Karpas-422 (cell line): ENCODE measurements at places on chromosomes 2 and 18.

DNA sequence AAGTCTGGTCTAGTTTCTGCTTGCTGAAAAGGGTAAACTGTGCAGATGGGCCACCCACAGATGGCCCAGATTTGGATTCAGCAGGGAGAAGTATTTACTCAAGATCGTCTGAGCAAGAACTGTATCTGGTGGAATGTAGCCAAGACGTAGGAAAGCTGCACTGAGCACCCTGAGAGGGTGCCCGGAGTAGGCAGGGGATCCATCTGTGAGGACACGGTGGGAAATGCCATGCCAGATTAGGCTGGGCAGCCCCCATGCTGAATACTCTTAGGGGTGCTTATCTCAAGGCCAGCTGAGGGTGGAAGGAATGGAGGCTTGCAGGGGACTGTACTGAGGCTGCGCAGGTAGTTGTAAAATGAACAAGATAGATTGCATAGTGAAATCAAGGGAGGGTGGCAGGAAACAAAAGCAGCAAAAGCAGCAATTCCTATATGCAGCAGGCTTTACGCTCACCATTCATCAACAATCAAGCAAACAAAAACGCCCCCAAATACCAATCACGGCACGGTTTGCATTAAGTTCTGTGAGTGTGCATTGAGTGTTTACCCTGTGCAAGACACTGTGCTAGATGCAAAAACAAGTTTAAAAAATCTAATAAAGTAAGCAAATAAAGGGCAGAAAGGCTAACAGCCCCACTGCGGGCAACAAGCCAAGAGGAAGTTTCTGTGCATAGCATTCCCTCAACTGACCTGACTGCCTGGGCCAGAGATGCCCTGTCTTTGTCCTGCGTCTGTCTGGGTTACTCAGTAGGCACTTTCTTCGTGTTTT is 32.2 kb upstream of the LPIN2 start:
- DNase-seq: no peak

DNA sequence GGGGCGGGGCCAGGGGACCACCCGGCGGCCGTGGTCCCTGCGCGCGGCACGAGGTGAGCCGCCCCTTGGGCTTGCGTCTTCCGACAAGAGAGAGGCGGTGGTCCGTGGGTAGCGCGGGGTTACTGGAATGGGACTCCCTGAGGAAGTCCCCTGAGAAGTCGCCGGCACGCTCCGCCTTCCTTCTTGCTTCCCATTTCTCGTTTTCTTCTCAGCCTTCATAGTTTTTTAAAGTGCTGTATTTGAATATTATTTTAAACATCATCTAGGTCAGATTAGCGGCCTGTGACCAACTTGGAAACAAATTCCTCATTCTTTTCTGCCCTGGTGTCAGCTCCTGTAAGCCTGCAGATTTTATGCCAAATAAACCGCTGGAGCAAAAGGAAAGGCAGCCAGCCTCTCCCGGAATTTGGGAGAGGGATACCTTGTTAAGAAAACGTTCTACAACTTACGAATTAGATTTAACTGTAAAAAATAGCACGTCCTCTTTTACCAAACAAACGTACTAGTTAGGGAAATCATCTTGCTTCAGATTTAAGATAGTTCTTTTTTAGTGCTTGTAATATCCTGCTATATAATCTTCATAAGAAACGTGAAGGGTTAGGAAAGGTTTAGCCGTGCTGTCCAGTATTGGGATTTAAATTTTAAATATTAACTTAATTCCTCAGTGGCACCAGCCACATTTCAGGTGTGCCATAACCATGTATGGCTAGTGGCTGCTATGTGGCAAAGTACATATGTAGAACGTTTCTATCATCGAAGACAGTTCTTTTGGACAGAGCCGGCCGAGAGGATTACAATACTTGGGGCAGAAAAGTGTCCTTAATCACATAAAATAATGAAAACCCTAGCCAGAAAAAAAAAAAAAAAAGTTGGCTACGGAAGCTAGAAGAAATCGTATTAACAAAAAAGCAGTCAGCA is 628 bp upstream of the PTPN2 start:
- DNase-seq: peak; percentile 96

DNA sequence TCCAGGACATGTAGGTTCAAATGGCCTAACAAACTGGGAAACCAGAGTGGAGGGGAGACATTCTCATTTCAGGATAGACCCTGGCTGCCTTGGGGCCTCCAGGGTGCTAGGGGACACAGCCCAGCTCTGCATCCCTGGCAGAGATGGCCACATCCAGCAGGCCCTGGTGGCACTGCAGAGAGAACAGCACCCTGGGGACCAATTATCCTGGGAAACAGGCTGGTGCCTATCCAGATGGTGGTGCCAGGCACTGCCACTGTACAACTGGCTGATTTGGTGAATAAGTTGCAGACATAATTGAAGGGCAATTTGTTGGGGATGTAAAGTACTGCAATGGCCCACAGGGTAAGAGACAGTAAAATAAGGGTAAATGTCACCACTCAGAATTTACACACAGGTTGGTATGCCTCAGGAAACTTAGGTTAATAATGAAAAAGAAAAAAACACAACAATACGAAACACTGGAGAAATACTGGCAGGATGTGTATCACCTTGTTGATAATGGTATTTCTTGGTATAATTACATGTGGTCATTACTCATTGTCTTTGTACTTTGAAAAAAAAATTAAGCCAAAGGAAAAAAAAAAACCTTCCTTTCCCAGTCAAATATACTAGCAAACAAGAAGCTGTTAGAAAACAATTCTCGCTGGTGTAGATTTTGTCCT is 12.8 kb upstream of the SFTPB start:
- no peak for DNase-seq

GRCh38 chr2:11767779-11768178 is 21.3 kb downstream of the LPIN1 start:
- DNase-seq: no peak

DNA sequence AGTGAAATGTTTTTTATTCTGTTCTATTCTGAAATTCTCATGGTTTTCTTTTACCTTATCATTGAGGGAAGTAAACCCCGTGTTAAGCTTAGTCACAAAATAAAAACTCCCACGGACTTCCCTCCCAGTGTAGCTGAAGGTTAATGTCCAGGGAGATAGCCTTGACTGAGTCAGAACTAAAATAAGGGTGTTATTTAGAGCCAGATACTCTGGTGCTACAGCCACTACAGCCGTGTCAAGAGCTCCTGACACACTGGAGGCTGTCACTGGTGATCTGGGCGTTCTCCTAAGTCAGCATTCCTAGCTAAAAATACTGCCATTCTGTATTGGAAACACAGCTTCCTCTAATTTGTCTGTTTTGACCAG is 82.0 kb upstream of the RANBP2 start:
- no peak for DNase-seq

- DNase-seq: no peak
Measured at GRCh38 chr2:206256706-206257205, 17.7 kb upstream of the ZDBF2 start.

DNA sequence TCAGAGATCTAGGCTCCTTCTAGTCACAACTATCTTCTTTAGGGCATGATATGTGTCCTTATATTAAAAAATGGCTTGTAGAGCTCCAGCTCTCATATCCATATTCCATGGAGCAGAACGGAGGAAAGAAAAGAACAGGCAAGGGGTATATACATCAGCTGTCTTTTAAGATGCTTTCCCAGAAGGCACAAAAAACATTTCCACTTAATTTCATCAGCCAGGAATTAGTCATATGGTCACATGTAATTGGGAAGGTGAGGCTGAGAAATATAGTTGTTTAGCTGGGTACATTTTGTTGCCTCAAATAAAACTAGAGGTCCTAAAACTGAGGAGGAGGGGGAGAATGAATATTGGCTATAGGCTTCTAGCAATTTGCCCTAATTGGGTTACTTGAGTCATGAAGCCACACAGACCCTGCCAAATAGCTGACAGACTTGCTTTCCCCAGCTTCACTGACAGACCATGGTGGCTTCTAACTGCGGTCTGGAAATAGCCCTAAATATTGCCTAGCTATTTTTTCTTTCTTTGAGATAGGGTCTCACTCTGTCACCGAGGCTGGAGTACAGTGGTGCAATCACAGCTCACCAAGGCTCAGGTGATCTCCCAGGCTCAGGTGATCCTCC is 20.0 kb downstream of the MAIP1 start:
- DNase-seq: no peak

DNA sequence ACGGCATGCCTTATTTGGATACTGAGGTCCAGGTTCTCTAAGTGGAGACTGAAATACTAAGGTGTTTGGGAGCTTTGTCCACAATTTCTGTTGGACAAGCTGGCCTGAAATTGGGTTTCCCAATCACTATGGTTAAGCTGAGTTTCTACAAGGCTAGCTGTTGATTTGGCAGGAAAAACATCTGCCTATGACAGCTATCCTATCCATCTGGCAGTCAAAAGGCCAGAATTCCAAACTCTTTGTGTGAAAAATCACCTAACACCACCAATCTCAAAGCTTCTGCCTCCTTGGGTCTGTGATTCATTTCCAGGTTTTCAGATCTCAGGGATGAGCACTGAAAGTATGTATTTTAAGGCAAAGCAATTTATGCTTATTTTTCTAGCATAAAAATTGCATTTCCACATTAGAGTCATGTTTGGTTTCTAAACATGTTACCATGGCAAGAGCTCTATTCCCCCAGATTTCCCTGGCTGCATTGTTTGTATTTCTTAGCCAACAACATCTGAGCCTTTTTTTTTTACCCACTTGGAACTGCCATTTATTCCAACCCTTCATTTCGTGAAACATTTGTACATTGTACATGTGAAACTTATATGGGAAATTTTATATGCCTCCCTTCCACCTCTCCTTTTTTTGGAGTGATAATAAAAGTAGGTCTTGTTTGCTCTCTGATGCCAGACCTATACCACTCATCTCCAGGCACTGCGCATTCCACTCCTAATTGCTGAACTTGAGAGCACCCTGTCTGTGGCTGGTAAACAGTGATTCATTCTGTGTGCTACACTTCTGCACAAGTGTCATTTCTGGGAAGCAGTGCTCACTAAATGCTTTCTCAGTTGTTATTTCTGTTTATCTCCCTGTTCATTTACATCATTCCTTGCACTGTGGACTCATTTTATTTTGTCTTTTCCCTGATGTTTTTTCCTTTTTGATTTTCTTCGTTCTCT is 15.9 kb upstream of the CCDC85A start:
- DNase-seq: no peak

DNA sequence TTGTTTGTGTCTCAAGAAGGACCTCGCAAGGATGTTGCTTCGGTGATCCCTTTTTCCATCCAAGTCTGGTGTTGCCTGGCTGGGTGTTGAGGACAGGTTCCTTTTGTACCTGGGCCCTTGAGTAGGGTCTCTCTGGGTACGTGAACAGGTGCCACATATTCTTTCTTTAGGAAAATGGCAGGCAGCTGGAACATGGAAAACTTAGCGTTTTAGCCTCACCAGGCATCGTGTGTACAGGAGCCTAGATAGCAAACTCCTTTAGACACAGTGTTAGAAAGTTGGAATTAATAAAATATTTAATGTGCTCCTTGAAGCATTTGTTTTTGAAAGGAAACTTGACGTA is 54.3 kb upstream of the RBM44 start:
- no peak for DNase-seq

- DNase-seq: no peak
Measured at GRCh38 chr2:219497495-219498279, 1.0 kb upstream of the GMPPA start.

GRCh38 chr2:174341995-174342685 is 7.4 kb downstream of the SP9 start:
- DNase-seq: no peak

- DNase-seq: no peak
Measured at GRCh38 chr2:69221512-69221911, 165.5 kb downstream of the GFPT1 start.

- DNase-seq: no peak
Measured at GRCh38 chr2:29361231-29361630, 246.0 kb downstream of the CLIP4 start.

DNA sequence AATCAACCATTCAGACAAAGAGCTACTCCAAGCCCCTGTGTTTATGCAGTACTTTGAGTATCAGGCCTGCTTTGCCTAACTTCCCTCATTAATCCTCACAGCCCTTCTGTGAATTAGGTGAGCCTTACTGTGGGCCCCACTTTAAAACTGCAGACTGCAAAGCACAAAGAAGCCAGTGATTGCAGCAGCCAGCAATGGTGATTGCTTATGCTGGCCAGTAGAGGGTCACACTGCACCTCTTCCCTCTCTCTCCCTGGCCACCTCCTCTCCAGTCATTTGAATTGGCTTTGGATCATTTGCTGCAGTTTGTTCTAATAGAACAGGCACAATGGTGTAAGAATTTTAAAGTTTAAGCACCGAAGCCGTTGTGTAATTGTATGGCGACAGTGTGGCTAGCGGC is 229.9 kb downstream of the AGPS start:
- DNase-seq: no peak

DNA sequence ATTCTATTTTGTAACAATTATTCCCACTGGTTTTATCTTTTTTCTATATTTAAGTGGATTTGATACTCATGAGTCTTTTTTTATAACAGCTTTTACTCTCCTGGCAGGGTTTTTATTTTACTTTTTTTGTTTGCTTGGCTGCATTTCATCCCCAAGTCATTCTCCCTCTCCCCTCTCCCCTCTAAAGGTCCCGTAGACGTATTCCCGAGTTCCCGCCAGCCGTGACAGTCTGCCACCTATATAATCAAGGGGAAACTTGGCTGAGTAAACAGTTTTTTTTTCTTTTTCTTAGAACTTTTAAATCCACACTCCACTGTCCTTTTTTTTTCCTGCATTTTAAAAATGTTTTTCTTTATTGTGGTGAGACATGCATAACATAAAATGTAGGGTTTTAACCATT is 433.1 kb upstream of the HS6ST1 start:
- no peak for DNase-seq

GRCh38 chr2:133842446-133842845 is 274.2 kb upstream of the NCKAP5 start:
- no peak for DNase-seq

DNA sequence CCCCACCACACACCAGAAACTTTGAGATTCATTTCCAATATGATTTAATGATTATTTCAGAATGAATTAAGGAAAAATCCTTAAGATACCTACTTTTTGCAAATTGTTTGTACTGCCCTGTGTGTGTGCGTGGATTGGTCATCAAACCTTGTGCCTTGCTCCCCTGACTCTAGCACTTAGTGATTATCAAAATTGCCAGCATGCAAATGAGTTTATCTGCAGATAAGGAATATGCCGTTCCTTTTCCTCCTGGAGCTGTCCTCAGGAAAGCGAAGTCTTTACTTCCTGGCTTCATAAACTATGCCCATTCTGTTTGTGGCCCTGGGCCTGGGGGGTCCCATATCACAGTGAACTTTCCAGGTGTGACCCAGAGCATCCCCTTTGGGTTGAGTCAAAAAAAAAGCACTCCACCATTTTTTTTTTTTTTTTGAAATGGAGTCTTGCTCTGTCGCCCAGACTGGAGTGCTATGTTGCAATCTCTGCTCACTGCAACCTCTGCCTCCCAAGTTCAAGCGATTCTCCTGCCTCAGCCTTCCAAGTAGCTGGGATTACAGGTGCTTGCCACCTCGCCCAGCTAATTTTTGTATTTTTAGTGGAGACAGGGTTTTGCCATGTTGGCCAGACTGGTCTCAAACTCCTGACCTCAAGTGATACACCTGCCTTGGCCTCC is 11.4 kb downstream of the CHMP1B start:
- DNase-seq: peak; percentile 2

GRCh38 chr2:74179063-74179865 is 585 bp upstream of the MOB1A start:
- no peak for DNase-seq

GRCh38 chr2:190726255-190726654 is 77.4 kb downstream of the NAB1 start:
- no peak for DNase-seq
